ENCODE measurements at places on chromosomes 16 and 17. TPM values are rescaled to one million over a fixed set of nuclear protein-coding genes. Genes with fewer than 3 reads are reported as not detected.

GRCh38 chr16:54602666-54603065 lies 316.1 kb upstream of the IRX3 start:
- no peak for DNase-seq

DNA sequence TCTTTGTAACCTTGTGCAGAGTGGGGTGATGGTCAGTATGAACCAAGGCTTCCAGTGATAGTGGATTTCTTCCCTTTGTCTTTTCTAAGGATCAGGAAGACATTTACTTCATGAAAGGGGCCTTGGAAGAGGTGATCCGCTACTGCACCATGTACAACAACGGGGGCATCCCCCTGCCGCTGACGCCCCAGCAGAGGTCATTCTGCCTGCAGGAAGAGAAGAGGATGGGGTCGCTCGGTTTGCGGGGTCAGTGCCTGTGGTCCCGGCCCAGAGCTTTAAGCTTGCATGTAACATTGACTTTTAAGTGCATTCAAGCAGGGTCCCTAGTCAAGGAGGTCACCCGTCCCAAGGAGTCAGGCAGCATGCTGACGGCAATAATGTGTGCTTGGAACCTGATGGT lies 56.0 kb downstream of the MEAK7 start:
- no peak for DNase-seq

DNA sequence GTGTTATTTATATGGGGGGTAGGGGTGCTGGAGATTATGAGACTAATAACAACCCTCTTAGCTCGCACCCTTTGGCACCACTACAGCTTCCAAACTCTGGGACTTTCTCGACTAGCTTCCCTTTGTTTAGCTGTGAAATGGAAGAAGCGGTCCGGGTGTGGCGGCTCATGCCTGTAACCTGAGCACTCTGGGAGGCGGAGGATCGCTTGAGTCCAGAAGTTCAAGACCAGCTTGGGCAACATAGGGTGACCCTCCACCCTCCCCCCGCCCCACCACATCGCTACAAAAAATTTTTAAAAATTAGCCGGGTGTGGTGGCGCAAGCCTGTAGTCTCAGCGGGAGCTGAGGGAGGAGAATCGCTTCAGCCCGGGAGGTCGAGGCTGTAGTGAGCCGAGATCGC lies 814 bp upstream of the CDH3 start:
- no peak for DNase-seq

DNA sequence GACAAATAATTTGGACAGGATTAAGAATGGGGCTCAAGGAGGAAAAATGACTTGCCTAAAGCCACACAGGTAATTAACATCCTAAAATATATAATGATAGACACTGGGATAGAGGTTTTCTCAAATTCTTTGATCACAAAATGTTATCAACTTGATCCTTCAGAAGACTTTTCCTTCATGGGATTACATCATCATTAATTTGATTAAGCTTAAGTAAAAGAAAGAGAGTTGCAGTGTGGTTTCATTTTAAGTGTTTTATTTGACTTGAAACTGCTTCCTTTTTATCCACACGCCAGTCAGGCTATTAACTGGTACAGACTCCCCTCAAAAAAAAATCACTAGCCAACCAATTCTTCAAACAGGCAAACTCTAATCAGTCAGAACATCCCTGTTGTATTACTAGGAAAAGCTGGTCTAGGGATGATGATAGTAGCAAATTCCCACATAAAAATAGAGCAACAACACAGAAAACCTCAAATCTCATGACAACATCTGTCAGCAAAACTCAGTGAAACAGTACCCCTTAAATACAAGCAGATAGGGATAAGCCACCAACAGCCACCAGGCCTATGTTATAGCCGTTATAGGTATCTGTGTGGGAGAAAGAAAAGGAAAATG lies 32.5 kb downstream of the AKAP10 start:
- DNase-seq: no peak

The GDPD3 gene
- 10.7 TPM for total RNA-seq

DNA sequence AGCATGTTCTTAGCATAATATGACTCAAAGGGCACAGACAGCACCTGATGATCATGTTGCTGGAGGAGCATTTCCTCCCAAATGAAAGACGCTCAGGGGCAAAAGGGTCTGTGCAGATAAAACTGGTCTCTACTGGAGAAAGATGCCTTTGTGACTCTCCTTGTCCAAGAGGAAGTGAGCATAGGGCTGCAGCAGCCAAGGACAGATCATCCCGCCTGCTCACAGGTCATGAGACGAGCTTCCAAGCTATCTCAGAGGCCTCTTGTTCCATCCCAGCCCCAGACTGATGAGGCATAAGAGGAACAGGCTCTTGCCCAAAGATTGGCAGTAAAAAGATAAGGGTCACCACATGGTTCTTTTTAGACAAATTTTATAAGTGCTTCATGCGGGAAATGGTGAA lies 141.8 kb downstream of the KATNIP start:
- no peak for DNase-seq

The NDUFAF8 gene
- total RNA-seq: 47.3 TPM

The CTF1 gene
- 10.3 TPM for total RNA-seq

GRCh38 chr17:44872131-44872768 lies 24.6 kb downstream of the HIGD1B start:
- no peak for DNase-seq

- DNase-seq: no peak
Observed at GRCh38 chr17:78805301-78805700, 23.2 kb upstream of the CYTH1 start.

The STH gene
- total RNA-seq: not detected

The PIPOX gene
- 4.1 TPM for total RNA-seq

DNA sequence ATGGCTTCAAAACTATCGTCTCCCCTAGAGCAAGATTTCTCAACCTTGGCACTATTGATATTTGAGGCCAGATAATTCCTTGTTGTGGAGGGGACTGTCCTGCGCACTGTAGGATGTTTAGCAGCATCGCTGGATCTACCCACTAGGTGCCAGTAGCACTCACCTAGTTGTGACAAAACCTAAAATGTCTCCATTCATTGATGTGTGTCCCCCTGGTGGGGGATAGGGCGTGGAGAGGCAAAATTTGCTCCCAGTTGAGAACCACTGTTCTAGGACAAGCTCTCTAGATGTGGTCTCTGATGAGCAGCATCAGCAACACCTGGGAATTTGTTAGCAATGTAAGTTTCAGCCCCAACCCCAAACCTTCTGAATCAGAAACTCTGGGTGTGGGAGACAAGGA lies 259.0 kb downstream of the XYLT1 start:
- DNase-seq: no peak

The SYT17 gene
- 7.4 TPM for total RNA-seq

DNA sequence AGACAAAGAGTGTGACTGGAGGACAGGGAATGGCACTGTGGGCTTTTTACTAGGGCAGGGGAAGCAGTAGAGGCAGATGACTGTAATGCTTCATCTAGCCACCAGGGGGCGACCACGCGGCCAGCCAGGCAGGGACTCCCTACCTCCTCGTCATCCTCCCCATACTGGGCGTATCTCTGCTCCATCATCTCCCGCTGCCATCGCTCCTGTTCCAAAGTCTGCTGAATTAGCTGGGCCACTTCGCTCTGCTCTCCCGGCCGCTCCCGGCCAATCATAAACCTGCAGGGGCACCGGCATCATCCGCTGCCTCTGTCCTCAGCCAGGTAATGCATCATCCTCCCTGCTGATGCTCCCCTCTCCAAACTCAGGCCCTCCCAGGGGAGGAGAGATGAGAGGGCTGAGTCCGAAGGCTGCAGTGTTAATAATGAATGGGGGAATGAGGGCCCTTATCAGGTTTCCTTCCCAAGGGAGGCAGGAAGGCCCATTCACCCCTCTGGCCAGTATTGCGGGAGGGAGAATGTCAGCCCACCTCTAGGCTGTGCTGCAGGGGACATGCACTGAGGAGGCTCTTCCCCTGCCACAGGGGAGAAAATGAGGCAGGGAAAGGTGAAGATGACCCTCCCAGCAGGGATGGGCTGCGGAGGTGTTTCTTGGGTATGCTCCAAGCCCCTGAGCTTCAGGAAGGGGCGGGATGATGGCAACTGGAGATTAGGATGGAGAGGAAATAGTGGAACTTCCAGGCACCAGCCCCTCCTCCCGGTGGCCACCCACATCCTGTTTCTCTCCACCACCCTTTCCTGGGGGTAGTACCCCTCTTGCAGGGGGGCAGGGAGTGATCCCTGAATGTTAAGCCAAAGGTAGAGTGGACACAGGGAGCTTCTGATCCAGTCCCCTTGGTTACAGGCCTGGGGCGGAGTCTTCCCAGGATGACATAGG lies 10.3 kb upstream of the SAMD14 start:
- peak; percentile 81 for DNase-seq

DNA sequence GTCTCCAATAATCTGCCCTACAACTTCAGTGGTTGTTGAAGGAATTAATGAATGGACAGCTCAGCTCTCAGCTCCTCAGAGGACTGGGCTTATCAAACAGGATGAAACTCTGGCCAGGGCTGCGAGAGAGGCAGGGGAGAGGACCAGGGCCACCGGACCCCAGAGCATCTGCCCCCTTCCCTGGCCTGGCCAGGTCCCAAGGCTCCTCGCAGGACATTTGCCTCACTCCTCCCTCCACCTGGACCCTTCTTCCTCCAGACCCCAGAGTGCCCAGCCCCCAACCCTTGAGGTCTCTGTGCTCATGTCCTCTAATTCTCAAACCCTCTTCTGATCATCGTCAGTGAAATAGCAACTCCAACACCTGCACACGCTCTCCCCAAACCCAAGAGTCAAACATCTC lies 3.7 kb downstream of the CD300C start:
- no peak for DNase-seq

The PIK3R6 gene
- not detected for total RNA-seq

- no peak for DNase-seq
Observed at GRCh38 chr16:54652201-54652770, 278.4 kb upstream of the IRX5 start.

The PRSS21 gene
- not detected for total RNA-seq

GRCh38 chr17:50170662-50171370 lies 5.0 kb downstream of the SGCA start:
- no peak for DNase-seq

GRCh38 chr17:237406-237955 lies 56.0 kb upstream of the DOC2B start:
- DNase-seq: peak; percentile 38

DNA sequence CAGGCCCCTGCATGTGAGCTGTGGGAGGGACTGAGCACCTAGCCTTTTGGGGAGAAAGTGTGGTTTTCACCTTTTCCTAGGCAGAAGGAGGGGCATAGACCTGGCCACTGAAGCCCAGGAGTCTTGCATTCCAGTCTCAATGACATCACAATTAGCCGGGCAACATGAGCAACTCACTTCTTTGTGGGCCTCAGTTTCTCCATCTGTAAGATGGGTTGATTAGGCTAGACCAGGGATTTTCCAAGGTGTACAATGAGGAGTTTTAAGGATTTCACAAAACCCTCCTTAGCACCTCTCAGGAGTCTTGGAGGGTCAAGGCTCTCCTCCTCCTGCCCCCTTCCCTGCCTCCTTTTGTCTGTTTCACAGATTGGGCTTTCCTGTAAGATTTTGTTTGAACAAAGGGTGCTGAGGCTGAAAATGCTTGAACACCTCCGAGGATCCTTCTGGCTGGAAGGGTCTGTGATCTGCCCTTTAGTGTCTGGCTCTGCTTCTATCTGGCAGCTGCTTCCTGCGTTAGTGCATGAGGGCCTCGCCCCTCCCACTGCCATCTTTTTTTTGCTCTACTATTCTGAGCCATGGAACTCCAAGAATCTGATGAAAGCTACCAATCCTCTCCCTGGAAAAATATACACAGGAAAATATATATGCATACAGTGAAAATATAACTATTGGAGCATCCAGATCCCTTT lies 52.4 kb upstream of the ETV4 start:
- no peak for DNase-seq

The LRRC36 gene
- total RNA-seq: 0.36 TPM

The OTOP2 gene
- not detected for total RNA-seq

GRCh38 chr17:3804503-3804931 lies 3.5 kb upstream of the ITGAE start:
- no peak for DNase-seq

- no peak for DNase-seq
Observed at GRCh38 chr16:77374384-77374783, 60.5 kb downstream of the ADAMTS18 start.

The ABCA8 gene
- 2.6 TPM for total RNA-seq

DNA sequence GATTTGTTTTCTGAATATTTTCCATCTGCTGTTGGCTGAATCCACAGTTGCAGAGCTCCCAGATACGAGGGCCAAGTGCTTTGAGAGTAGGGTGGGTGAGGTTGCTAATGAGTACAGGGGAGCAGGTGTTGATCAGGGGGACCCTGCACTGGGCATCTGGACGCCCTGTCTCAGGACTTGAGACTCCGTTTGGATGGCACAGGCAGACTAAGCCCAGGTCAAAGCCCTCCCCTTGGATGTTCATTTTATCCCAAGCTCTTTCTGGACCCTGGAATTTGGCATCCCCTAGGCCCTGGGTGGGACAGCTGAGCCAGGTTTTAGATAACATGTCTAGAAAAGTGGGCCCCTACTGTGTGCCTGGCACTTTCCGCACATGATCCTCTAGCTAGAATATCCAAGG lies 12.1 kb downstream of the USP6 start:
- DNase-seq: peak; percentile 21

DNA sequence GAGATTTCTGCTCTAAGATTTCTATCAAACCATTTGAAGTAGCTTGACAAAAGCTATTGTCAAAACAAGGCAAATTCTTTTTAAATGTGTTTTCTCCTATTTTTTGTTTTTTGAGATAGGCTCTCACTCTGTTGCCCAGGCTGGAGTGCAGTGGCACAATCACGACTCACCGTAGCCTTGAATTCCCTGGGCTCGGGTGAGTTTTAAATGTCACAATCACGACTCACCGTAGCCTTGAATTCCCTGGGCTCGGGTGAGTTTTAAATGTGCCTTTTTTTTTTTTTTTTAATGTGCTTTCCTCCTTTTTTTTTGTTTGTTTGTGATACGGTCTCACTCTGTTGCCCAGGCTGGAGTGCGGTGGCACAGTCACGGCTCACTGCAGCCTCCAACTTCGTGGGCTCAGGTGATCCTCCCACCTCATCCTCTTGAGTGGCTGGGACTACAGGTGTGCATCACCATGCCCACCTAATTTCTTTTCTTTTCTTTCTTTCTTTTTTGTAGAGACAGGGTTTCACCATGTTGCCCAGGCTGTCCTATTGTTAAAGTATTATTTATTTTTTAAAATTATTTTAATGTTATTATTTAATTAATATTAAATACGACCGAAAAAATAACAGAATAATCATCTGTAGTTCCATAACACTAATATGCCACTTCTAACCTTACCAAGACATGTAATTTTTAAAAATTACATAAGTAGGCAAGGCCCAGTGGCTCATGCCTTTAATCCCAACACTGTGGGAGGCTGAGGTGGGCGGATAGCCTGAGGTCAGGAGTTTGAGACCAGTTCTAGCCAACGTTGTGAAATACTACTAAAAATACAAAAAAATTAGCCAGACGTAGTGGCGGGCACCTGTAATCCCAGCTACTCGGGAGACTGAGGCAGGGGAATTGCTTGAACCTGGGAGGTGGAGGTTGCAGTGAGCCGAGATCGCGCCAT lies 69.7 kb upstream of the FA2H start:
- DNase-seq: no peak

Measured in mesothelial cell of epicardium (in vitro differentiated cells).